ENCODE measurements at places on chromosomes 1 and 21. TPM values are rescaled to one million over a fixed set of nuclear protein-coding genes. Genes with fewer than 3 reads are reported as not detected.

Gene SPATA17
- total RNA-seq, result not detected

Gene STUM
- total RNA-seq, result 1.1 TPM

Gene F13B
- total RNA-seq, result not detected

Gene FAM167B
- 1.3 TPM for total RNA-seq

Gene VCAM1
- total RNA-seq, result 25.1 TPM

Gene HCRTR1
- not detected for total RNA-seq

Gene TTLL7
- 6.8 TPM for total RNA-seq

Gene CR1
- 28.4 TPM for total RNA-seq

Gene AKR7A3
- total RNA-seq, result 2.0 TPM

Gene ADORA3
- 11.5 TPM for total RNA-seq

Gene TENT5C
- 3.1 TPM for total RNA-seq

Gene SPRR1B
- not detected for total RNA-seq

Gene PLA2G2D
- 0.17 TPM for total RNA-seq

Gene ADORA1
- 1.4 TPM for total RNA-seq

Gene RXFP4
- total RNA-seq, result not detected
